Activated CD4-positive, alpha-beta T cell treated with anti-CD3 and anti-CD28 coated beads, Interleukin-2, amount 50 U/mL, for 48 hours (primary cell): ENCODE measurements at places on chromosomes 12 and 14.

GRCh38 chr12:101713059-101713682 lies 15.7 kb downstream of the CHPT1 start:
- no peak for DNase-seq

- DNase-seq: no peak
Observed at GRCh38 chr14:103705504-103706284, 9.6 kb downstream of the XRCC3 start.

DNA sequence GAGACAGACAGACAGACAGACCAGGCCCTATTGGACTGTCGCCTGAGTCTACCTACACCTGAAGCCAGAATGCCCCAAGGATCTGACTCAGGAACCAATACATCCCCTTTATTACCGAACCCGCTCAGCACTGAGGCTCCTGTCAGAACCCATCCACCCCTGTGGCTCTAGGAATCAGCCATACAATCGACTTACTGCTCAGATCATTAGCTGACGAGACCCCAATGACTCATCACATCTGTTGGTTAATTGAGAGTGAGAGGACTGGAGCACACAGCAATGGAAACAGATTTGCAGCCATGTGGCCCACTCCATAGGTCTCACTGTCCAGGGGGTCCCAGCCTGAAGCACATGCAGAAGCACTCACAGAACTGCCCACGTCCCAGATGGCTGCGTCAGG lies 15.2 kb downstream of the ITPK1 start:
- no peak for DNase-seq

DNA sequence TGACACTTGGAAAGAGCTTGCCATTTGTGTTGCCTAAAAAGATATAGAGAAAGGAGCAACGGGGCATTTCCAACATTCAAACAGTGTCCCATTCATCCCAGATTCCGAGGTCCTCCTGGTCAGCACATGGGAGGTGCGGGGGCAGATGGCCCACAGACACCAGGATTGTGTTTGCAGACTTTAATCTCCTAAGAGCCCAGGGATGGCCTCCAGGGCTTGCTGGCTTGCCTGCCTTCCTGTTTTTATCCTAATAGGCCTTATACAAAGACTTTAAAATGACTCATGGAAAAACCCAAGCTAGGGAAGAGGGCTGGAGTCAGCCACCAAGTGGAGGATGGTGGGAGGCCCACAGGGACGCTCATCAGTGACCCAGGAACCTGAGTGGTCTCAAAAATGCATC lies 21.5 kb upstream of the FAM181A start:
- no peak for DNase-seq

DNA sequence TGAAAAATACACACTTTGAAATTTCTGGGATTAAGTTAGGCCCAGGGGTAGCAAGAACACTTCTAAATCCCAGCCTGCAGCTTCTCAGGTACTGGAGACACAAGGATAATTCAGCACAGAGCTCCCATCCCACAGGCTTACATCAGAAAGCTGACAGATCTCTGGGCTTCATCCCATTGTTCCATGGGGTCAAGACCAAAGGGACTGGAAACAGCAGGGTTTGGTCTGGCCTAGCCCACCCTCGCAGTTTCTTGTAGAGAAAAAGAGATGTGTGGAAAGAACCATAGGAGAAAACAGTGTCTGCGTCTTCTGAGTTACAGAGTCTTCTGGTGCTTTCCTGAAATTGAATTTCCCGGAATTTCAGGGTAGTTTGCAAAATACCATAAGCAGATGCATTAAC lies 59.6 kb upstream of the RIC8B start:
- DNase-seq: no peak

DNA sequence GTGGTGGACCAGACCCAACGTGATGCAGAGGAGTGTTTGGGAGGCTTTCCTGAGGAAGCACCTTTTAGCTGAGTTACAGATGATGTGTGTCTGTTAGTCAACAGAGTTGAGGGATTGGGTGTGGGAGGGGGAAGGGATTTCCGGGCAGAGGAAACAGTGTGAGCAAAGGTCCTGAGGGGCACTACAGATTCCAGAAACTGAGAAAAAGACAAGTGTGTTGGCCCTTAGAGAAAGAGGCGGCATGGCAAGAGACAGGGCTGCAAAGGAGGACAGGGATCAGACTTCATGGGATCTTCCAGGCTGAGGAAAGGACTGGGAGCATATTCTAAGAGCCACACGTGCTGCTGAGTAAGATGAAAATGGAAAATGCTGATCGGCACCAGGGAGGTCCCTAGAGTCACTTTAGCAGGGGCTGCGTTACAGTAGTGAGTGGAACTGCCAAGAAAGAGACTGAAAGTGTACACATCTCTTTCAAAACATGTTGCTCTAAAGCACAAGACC lies 9.4 kb upstream of the RPS6KL1 start:
- no peak for DNase-seq

- DNase-seq: no peak
Observed at GRCh38 chr12:42660117-42660516, 70.6 kb upstream of the PRICKLE1 start.

DNA sequence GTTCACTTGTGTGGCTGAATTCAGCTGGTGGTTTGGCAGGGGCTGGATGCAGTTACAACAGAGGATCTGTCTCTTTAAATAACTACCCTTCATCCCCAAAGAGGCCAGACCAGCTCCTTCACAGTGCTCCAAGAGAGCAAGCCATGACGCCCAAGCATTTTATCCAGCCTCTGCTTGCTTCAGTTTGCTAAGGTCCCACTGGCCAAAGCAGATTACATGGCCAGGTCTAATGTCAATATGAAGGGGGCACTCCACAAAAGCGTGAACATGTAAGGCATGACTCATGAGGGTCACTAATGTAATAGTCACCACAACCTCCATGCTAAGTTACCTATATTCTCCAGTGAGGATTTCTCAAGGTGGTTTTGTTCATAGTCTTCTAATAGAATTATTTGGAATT lies 62.9 kb downstream of the MARK3 start:
- no peak for DNase-seq

DNA sequence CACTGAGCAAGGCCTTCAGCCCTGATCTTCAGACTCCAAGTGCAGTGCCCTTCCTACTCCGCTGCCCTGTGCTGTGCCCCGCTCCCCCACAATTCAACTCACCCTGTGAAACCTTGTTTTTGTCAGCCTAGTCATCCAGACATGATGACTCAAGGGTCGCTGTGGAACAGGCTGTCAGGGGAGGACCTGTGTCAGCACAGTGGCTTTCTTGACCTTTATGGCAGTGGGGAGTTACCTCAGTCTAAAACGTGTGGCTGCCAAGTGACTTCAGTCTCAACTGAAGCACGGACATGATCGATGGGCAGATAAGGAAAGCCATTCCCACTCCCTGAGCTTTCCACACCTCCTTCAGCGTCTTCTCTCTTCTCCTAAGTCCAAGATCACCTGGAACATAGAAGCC lies 16.3 kb upstream of the FLVCR2 start:
- peak; percentile 81 for DNase-seq

GRCh38 chr12:121872546-121873215 lies 14.0 kb upstream of the HPD start:
- peak; percentile 31 for DNase-seq

- peak; percentile 84 for DNase-seq
Observed at GRCh38 chr12:53344824-53345485, 8.8 kb upstream of the SP7 start.

- no peak for DNase-seq
Observed at GRCh38 chr14:35368139-35368460, 36.4 kb downstream of the NFKBIA start.

GRCh38 chr12:119683413-119683812 lies 15.5 kb downstream of the PRKAB1 start:
- DNase-seq: no peak

DNA sequence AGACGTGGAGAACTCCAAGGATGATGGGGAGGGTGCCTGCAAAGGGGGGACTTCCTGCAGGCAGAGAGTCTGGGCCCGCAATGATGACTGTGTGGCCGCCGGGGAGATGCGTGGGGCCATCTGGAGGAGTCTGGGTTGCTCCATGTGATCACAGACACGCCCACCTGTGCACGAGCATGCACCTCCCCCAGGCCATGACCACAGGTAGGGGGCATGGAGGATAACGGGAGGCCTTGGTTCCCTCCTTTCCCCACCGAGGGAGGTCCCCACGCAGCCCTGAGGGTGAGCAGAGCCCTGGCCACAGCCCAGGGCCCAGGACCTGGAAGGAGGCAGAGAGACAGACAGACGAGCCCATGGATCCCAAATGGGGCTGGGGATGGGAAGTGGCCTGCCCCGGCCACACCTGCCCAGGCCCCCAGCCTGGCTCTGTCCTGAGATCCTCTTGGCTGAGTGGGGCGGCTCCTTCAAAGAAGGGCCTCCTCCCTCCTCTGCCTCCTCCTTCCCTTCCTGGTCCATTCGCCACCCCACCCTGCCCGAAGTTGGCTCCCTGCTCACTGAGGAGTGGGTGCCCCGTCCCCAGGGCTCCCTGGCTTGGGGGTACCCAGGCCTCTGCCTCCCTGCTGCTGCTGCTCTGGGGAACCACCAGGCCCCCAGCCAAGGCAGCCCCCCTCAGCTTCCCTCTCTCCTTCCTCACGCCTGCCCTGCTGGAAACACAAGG lies 138.2 kb downstream of the CALM1 start:
- no peak for DNase-seq

GRCh38 chr12:92089559-92089958 lies 56.1 kb downstream of the BTG1 start:
- no peak for DNase-seq

DNA sequence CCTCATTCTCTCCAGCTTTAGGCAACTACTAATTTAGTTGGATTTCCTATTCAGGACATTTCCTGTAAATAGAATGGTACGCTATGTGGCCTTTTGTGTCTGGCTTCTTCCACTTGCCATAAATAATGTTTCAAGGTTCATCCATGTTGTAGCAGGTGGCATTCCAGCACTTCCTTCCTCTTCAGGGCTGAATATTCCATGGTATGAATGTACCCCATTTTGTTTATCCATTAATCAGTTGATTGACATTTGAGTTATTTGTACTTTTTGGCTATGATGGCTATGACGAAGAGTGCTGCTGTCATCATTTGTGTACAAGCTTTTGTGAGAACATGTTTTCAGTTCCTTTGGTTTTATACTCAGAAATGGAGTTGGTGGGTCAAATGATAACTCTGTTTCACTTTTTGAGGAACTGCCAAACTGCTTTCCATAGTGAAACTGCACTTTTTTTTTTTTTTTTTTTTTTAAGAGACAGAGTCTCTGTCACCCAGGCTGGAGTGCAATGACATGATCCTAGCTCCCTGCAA lies 6.5 kb upstream of the CDK2AP1 start:
- DNase-seq: no peak

DNA sequence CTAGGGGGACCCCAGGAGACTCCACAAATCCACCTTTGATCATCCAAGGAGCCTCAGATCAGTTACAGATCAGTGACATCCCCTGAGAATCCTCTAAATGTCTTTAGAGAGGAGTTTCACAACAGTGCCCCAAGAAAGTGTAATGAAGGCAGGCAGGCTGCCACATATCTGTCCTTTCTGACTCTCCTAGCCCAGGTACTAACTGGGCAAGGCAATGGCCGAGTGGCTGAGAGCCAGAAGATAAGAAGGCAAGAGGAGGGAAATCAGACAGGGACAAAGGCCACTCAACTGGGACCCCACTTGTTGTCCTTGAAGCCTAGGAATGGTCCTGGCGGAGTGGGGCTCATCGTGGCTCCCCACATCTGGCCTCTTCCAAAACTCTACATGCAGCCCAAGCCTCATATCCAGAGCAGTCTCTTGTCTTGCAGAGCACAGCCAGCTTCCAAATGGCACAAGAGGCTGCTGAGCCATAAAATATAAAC lies 11.6 kb downstream of the ACTN1 start:
- DNase-seq: no peak

GRCh38 chr14:63686926-63687325 lies 40.9 kb downstream of the SGPP1 start:
- no peak for DNase-seq

- DNase-seq: no peak
Observed at GRCh38 chr14:75335571-75335970, 56.9 kb downstream of the FOS start.

- DNase-seq: no peak
Observed at GRCh38 chr14:29710015-29710414, 217.6 kb downstream of the PRKD1 start.

- DNase-seq: no peak
Observed at GRCh38 chr14:49206828-49207227, 379.4 kb downstream of the RPS29 start.

DNA sequence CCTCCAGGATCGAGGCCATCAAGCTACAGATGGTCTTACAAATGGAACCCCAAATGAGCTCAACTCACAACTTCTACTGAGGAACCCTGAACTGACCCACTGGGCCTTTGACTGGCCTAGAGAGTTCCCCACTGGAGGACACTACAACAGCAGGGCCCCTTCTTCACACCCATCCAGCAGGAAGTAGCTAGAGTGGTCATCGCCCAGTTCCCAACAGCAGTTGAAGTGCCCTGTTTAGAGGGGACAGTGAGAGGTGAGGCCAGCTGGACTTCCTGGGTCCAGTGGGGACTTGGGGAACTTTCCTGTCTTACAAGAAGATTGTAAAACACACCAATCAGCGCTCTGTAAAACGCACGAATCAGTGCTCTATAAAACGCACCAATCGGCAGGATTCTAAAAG lies 247.9 kb upstream of the BTG1 start:
- DNase-seq: peak; percentile 40

- no peak for DNase-seq
Observed at GRCh38 chr14:21241218-21241819, 27.9 kb downstream of the HNRNPC start.

DNA sequence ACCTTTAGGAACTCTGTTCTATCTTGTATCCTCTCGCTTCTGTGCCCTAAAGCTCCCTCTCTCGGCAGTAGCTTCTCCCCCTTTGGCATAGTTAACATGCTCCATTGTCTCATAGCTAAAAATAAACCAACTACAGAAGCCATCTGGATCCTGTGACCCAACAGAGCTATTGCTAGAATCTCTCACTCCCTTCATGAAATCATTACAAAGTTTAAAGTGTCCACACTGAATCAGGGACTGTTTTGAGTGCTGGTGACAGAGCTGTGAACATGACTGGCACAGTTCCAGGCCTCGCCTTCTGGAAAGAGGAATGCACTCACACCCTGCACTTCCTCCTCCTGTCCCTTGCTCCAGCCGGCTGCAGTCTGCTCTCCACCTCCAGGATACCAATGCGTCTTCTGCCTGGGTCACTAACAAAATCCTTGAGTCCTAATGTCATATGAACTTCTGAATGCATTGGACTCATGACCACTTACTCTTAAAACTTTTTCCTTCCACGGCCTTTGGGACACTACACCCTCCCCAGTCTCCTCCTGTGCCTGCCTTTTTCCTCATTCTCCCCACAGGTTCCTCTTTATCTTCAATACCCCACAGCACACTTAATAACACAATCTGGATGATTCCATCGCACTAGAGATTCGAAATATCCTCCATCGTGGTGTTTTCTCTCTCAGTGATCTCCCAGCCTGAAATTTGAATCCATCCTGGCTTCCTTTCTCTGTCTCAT lies 13.2 kb downstream of the PLBD1 start:
- DNase-seq: no peak

- DNase-seq: no peak
Observed at GRCh38 chr14:59454139-59454538, 11.0 kb downstream of the GPR135 start.

DNA sequence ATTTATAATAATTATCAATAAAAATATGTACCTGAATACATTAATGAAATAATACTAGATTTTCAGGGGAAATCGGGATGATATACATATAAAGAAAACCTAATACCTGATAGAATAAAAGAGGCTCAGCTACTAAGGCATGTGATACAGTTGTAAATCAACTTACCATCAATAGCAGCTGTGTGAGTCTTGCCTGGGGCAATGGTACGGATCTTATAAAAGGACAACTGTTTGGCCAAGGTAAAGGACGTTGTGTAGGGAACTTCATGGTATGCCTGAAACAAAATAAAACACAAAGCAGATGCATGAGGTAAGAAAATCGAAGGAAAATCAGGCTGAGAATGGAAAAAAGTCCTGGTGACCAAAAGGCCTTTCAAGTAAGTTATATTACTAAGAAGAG lies 25.4 kb downstream of the NEK9 start:
- no peak for DNase-seq
